ENCODE measurements at places on chromosomes 11 and 22. TPM values are rescaled to one million over a fixed set of nuclear protein-coding genes. Genes with fewer than 3 reads are reported as not detected.

DNA sequence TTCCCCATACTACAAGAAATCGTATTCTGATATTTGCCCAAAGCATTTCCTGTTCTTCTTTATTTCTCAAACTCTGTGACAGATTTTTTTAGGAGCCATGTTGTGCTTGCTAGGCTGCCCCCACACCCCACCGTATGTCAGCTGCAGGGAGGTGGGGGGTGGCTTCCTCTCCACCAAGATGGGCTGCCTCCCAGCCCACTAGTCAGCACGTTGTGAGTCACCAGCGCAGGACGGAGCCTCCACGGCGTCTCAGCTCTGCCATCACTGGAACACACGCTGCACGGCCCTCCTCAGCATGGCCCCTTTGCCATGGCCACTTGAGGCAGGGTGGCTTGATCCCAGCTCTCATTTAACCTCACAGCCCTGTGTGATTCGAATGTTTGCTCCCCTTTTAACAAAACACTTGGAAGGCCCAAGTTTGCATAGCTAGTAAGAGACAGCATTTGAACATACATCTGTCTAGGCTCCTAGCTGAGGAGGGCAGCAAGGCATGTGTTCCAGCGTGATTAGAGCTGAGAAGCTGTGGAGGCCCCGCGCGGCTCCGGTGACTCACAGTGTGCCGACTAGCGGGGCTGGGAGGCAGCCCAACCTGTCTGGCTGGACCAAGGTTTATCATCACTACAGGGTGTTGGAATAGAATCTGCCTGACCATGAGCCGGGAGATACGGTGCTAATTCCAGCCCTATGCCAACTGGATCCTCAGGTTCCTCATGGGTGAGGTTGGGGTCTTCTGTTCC lies 180.7 kb upstream of the NCAM1 start:
- H3K27ac ChIP-seq, result peak overlapping the region; percentile 70
- DNase-seq, result peak; percentile 79
- H3K4me3 ChIP-seq, result no peak overlapping the region
- H3K36me3 ChIP-seq, result no peaks in the 10 kb centered on the region
- peaks cover 11% of the 10 kb centered on the region for H3K4me1 ChIP-seq
- H3K27me3 ChIP-seq, result no peaks in the 10 kb centered on the region

GRCh38 chr11:12434325-12434654 lies 56.9 kb downstream of the PARVA start:
- H3K27ac ChIP-seq, result peak overlapping the region; percentile 92
- DNase-seq, result no peak
- H3K27me3 ChIP-seq, result no peaks in the 10 kb centered on the region
- no peak overlapping the region for H3K4me3 ChIP-seq
- no peaks in the 10 kb centered on the region for H3K36me3 ChIP-seq

The P2RY2 gene
- 18.3 TPM for total RNA-seq

The MMP27 gene
- total RNA-seq, result not detected

The GLYATL1 gene
- 8.6 TPM for total RNA-seq

Data from ascending aorta (tissue), 2 donors.